Activated naive CD8-positive, alpha-beta T cell treated with anti-CD3 and anti-CD28 coated beads, Interleukin-2, amount 10 ng/mL, durations not matched to agents 7 days and 5 days (primary cell): ENCODE measurements at places on chromosomes 1 and 21. TPM values are rescaled to one million over a fixed set of nuclear protein-coding genes. Genes with fewer than 3 reads are reported as not detected.

HSF2BP gene
- 0.31 TPM for total RNA-seq

CD48 gene
- 386 TPM for total RNA-seq

ESRRG gene
- total RNA-seq = not detected

CHAF1B gene
- total RNA-seq = 20.5 TPM

CCDC17 gene
- total RNA-seq = 4.4 TPM

FALEC gene
- total RNA-seq = 0.58 TPM

BRDT gene
- total RNA-seq = not detected

C4BPA gene
- total RNA-seq = not detected

PIK3R3 gene
- 3.7 TPM for total RNA-seq

OR2L8 gene
- total RNA-seq = not detected

AMY1B gene
- total RNA-seq = not detected

UBE2U gene
- total RNA-seq = not detected

CNN3 gene
- total RNA-seq = 10.7 TPM

MX2 gene
- 103 TPM for total RNA-seq

PADI3 gene
- not detected for total RNA-seq

FAM177B gene
- total RNA-seq = not detected
